ENCODE measurements at places on chromosomes 3 and 15.

DNA sequence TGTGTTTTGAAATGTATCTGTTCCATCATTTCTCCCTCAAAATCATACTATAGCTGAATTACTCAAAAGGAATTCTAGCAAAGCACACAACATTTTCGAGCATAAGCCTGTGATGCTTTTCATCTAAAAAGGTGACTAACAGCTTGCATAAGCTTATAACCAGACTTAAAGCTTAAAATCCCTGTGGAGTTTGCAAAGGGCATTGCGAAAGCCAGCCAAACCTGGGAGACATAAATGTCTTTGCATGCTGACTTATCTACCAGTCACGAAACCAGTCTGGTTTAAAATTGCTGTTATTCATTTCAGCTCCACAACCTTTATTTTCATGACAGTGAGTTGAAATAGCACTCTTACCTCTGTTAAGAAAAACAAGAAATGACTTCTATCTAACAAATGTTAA lies 35.6 kb upstream of the LIPC start:
- DNase-seq: no peak

DNA sequence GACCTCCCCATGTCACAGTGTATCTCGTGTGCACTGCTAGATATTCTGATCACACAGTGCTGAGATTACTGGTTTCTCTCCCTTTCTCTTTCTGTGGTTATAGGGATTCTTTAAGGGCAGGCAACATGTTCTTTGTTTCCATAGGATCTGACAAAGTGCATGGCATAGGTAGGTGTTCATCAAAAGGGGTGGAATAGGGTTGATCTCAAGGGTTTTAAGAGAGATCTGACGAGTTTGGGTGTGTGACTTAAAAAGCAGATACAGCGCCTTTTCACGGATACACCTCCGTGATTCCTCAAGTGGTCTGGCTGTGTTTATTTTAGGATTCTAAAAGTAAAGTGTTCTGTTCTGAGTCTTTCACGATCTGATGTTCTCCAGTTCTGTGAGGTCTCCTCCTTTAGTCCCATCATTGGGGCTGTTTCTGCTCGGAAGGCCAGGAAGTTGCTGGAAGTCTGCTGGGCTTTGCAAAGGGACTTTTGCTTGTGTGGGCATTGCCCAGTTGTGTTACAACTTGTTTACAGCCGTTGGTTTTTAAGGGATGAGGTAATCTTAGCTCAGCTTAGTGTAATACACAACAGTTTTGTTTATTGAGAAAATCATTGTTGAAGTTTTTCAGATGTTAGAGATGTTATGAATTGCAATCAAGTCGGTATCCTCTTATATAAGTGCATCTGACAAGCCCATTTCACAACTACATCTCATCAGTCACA lies 34.8 kb downstream of the IGF1R start:
- DNase-seq: no peak

- no peak for DNase-seq
Observed at GRCh38 chr3:76694063-76694462, 345.8 kb upstream of the ROBO2 start.

GRCh38 chr3:57006949-57007419 lies 53.5 kb upstream of the SPATA12 start:
- DNase-seq: no peak

- no peak for DNase-seq
Observed at GRCh38 chr3:27737091-27737490, 15.0 kb upstream of the EOMES start.

- peak; percentile 75 for DNase-seq
Observed at GRCh38 chr15:75578173-75578947, 755 bp downstream of the PTPN9 start.

GRCh38 chr3:192847941-192848340 lies 69.7 kb downstream of the MB21D2 start:
- DNase-seq: no peak

- no peak for DNase-seq
Observed at GRCh38 chr3:141708367-141708766, 29.7 kb upstream of the RNF7 start.

DNA sequence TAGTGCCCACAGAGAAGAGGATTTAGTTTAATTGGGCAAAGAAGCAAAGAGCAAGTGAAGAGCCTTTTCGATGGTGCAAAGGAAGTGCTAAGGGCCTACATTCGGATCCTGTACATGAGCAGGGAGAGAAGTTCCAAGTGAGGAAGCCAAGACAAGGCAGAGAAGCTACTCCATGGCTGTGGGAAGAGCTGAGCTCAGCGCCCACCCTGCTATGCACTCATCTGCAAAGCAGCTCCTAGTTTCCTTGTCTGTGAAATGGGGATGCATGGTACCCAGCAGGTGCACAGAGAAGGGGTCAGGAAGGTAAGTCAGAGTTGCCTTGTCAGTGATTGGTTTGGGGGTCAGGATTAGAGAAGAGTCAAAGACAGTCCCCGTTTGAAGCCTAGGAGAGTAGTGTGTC lies 126.5 kb downstream of the PDE8A start:
- DNase-seq: no peak

DNA sequence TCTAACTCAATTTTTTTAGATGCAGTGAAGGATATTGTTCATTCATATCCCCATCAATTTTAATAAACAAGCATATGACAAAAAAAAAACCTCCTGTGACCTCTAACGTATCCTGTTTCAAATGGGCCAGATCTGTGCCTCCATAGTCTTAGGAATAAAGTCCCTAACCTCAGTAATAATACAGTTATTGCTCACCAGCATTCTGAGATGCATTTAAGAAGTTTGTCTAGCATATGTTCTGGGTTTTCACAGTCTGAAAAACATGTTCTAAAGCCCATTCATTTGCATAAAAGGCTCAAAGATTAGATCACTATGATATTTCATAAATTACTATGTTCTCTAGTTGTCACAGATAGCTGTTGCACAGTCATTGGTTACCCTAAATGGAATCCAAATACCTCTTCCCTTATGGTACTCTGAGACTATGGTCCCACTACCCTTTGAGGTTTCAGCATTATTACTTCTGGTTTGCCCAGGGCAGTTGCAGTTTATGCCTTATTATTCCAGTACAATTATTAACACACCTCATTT lies 190.1 kb downstream of the ZIC4 start:
- DNase-seq: no peak

- DNase-seq: no peak
Observed at GRCh38 chr3:19074257-19074900, 73.9 kb upstream of the KCNH8 start.

GRCh38 chr3:33868309-33868708 lies 69.9 kb downstream of the PDCD6IP start:
- DNase-seq: no peak

- DNase-seq: peak; percentile 78
Observed at GRCh38 chr3:128488991-128489673, 3.9 kb downstream of the GATA2 start.

DNA sequence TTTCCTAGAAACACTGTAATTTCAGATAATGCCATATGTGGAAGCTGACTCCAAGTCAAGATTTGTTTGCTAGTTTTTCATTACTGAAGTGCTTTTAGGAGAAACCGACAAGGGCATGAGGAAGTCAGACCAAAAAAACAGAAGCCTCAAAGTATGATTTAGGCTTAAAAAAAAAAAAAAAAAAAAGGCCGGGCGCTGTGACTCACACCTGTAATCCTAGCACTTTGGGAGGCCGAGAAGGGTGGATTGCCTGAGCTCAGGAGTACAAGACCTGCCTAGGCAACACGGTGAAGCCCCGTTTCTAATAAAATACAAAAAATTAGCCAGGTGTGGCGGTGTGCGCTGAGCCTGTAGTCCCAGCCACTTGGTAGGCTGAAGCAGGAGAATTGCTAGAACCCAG lies 11.6 kb downstream of the RPL15 start:
- no peak for DNase-seq

GRCh38 chr3:56157693-56158362 lies 310.4 kb downstream of the ERC2 start:
- DNase-seq: no peak

DNA sequence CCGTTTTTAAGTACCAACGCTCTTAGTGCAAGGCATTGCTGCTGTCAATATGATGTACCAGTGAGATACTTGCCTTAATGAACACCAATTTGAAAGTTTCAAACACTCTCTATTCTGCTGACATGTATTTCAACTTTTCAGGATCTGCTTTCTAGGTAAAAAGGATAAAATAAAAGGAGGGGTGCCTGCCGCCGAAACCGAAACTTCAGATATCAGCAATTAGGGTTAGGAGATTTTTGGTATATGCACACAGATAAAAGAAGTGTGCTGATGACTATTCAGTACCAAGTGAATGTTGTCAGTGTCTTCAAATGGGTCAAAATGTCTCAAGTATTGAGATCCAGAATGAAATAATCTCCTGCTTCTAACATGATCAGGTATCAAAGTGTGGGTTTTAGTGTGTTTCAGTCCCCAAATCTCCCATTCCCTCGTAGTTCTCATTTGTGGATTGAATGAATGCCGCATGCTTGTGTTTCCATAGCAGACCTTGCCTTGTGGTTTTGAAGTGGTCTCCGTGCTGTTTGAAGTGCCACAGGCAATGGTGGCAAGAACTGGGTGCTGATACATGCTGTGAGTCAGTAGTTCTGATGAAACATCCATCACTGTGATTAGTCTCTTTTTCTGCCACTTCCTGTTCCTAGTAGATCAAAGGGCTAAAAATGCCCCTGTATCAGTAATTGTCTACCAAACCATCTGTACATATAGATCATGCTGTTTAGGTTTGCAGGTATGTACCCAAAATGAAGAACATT lies 22.5 kb downstream of the CHST14 start:
- DNase-seq: no peak

- no peak for DNase-seq
Observed at GRCh38 chr15:40595219-40595618, 1.2 kb downstream of the KNL1 start.

GRCh38 chr3:176697284-176697889 lies 499.9 kb downstream of the TBL1XR1 start:
- no peak for DNase-seq

- DNase-seq: no peak
Observed at GRCh38 chr3:156474560-156475389, 80.1 kb downstream of the SSR3 start.

GRCh38 chr15:27787931-27788330 lies 311.2 kb downstream of the OCA2 start:
- no peak for DNase-seq

- DNase-seq: no peak
Observed at GRCh38 chr3:72624656-72625055, 223.6 kb downstream of the SHQ1 start.

DNA sequence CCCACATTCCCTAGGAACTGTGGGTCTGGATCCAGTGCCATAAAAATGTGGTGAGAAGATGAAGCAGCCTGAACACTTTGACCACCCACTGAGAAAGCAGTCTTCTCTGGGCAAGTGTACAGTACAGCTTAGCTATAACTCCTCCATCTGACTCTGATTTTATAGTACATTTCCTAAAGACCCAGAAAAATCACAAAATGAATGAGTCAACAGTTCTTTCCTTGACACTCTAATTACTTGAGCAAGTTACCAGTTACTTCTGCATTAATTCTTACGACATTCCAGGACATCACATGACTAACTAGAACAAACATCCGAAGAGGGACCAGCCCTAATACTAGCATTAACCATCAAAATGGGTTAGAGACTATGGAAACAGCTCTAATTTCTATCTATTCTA lies 148.1 kb upstream of the PEX5L start:
- no peak for DNase-seq

- no peak for DNase-seq
Observed at GRCh38 chr3:23743141-23743784, 62.5 kb upstream of the UBE2E1 start.

DNA sequence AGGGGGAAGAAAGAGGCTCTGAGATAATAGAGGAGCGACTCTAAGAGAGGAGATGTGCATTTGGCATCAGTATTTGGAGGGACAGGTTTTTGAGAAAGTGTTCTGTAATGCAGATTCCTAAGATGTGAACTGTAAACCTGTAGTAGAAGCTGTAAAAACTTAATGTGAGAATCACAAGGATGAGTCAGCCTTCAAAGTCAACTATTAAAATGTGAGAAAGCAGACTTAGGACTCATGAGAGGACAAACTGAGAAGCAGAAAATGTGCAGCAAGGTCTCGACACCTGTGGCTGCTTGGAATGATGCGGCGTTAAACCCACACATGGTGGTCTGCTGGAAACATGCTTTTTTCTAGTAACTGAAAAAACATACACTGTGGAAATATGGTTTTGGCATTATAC lies 36.0 kb downstream of the USP13 start:
- DNase-seq: no peak

DNA sequence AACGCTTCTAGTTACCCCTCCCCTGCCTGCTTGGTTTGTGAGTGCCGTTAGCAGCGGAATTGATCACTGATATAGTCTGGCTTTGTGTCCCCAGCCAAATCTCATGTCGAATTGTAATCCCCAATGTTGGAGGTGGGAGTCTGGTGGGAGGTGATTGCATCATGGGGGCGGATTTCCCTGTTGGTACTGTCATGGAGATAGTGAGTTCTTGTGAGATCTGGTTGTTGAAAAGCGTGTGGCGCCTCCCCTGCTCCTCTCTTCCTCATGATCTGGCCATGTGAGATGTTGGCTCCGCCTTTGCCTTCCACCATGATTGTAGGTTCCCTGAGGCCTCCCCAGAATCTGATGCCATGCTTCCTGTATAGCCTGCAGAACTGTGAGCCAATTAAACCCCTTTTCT lies 47.3 kb upstream of the PGPEP1L start:
- no peak for DNase-seq

GRCh38 chr3:168025076-168025475 lies 70.6 kb downstream of the GOLIM4 start:
- DNase-seq: no peak

GRCh38 chr3:64551697-64552096 lies 136.1 kb downstream of the ADAMTS9 start:
- no peak for DNase-seq

- DNase-seq: no peak
Observed at GRCh38 chr15:39125226-39125625, 455.7 kb upstream of the THBS1 start.

GRCh38 chr3:74033381-74033780 lies 408.6 kb upstream of the PDZRN3 start:
- DNase-seq: no peak

DNA sequence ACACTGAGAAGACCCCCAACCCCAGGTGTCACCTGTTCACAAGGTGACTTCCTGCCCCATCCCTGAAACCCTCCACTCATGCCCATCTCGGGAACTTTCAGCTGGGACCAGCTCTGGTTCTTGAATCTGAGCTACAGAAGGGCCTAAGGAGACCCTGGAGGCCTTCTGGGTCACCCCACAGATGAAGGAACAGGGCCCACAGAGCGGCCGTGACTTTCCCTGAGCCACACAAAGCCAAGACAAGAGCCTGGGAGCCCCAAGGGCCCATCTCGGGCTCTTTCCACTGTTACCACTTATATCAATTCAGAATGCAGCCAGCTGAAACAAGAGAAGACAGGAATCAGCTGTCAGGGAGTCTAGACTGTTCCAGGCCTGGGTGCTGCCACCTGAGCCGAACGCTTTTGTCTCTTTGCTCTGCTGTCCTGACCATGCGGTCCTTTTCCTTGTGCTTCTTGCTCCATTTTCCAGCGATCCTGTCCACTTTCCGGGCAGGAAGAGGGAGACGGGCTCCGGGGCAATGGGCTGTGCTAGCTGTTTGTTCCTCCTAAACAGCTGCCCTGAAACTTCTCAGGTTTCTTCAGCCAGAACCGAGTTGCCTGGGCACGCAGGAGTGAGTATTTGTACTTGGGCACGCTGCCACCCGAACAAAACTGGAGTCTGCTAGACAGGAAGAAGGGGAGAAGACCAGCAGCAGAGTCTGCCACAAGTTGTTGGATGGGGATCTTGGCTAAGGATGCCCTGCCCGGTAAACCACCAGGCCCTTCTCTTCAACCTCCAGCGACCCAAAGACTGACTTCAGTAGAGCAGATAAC lies 28.0 kb upstream of the PIGZ start:
- DNase-seq: no peak

- peak; percentile 64 for DNase-seq
Observed at GRCh38 chr3:101940521-101941317, 91.4 kb downstream of the NFKBIZ start.

Data from SK-N-SH (cell line).